ENCODE measurements at places on chromosomes 7 and 10. TPM values are rescaled to one million over a fixed set of nuclear protein-coding genes. Genes with fewer than 3 reads are reported as not detected.

DNA sequence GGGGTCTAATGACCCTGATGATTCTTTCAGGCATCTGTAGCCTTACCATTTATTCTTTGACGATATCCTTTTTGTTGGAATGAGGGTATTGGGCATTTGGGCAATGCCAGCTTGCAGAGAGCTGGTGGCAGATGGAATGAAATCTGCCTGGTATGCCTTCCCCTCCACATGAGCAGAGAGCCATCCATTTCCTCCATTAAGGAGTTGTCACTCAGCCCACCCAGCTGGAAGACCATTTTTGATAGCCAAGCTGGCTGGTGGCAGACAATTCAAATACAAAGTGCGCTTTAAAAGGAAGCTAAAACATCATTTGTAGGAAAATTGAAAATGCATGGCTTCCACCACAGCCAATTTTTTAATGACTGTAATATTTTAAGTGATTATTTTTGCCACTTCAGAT lies 240.1 kb upstream of the SLC26A5 start:
- H3K4me3 ChIP-seq, result no peak overlapping the region
- H3K36me3 ChIP-seq, result no peaks in the 10 kb centered on the region
- DNase-seq, result no peak

DNA sequence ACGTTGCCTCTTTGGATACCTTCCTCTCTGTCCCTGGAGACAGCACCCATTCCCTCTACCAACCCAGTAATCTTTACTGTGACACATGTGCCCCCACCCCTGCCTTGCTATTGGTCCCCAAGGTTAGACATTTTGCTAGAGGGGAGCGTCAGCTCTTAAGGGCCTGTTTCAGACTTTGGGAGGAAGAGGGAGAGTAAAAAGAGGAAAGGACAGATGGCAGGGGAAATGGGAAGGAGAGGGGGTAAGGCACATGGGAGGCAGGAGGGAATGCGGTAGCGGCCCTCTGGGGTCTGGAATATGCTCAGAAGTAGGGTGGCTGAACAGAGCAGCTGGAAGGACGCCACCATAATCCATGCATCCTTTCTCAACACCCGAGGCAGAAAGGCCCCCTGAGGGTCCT lies 12.2 kb downstream of the BLNK start:
- no peak for DNase-seq
- no peak overlapping the region for H3K4me3 ChIP-seq
- H3K27me3 ChIP-seq, result no peaks in the 10 kb centered on the region
- no peaks in the 10 kb centered on the region for H3K36me3 ChIP-seq

DNA sequence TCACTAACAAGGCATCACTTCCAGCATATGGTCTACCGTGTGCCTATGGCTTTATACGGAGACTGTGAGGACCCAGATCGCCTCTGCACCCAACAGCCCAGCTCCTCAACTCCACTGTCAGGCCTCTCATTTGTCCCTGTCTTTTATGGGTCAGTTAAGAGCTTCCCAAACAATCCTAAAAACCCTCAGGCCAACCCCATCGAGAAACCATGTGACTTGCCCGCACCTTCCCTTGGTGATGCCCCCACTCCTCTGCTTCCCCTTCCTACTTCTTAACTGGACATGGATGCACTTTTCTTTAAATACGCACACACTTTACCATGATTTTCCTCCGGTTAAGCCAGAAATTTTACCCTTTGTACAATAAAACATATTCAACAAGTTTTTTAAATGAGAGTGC lies 46.8 kb downstream of the BAIAP2L1 start:
- DNase-seq, result no peak
- H3K4me1 ChIP-seq, result no peaks in the 10 kb centered on the region
- H3K36me3 ChIP-seq, result no peaks in the 10 kb centered on the region
- H3K27me3 ChIP-seq, result no peaks in the 10 kb centered on the region
- H3K27ac ChIP-seq, result no peak overlapping the region

GRCh38 chr7:134613623-134614347 lies 32.9 kb upstream of the BPGM start:
- no peaks in the 10 kb centered on the region for H3K36me3 ChIP-seq
- no peaks in the 10 kb centered on the region for H3K27me3 ChIP-seq
- H3K4me1 ChIP-seq, result no peaks in the 10 kb centered on the region
- no peak overlapping the region for H3K4me3 ChIP-seq
- no peak overlapping the region for H3K27ac ChIP-seq

Gene ERLIN1
- 1.5 TPM for total RNA-seq

Gene ANKRD61
- total RNA-seq, result not detected

- H3K27ac ChIP-seq, result no peak overlapping the region
- no peak overlapping the region for H3K4me3 ChIP-seq
- H3K4me1 ChIP-seq, result no peaks in the 10 kb centered on the region
- H3K27me3 ChIP-seq, result no peaks in the 10 kb centered on the region
- H3K36me3 ChIP-seq, result no peaks in the 10 kb centered on the region
These were observed 204.4 kb downstream of the OTUD1 start for GRCh38 chr10:23643111-23643780.

GRCh38 chr10:100008708-100009282 lies 952 bp downstream of the DNMBP start:
- H3K36me3 ChIP-seq, result no peaks in the 10 kb centered on the region
- no peaks in the 10 kb centered on the region for H3K27me3 ChIP-seq
- H3K27ac ChIP-seq, result no peak overlapping the region
- H3K4me3 ChIP-seq, result peak overlapping the region; percentile 87
- DNase-seq, result no peak

DNA sequence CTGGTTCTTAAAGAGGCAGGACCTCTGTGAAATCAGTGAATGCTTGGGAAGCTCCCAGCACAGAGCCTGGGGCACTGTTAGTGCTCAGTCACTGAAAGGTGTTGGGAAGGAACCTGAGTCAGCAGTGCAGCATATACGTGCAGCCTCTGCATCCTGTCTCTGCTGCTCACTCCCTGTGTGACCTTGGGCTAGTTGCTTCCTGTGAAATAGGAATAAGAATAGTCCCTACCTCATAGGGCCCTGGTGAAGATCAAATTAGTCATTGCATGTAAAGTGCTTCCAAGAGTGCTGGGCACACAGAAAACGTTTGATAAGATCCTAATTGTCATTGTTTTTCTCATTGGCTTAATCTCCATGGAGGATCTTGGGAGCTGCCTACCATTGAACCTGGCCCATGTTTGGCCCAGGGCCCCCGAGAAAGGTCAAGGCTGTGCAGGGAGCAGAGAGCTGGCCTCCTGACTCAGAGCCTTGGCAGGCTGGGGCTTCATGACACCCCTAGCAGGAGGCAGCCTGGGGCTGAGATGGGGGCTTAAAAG lies 73.3 kb upstream of the COL13A1 start:
- no peak overlapping the region for H3K4me3 ChIP-seq
- no peaks in the 10 kb centered on the region for H3K36me3 ChIP-seq
- no peak for DNase-seq
- H3K4me1 ChIP-seq, result no peaks in the 10 kb centered on the region
- no peak overlapping the region for H3K27ac ChIP-seq

DNA sequence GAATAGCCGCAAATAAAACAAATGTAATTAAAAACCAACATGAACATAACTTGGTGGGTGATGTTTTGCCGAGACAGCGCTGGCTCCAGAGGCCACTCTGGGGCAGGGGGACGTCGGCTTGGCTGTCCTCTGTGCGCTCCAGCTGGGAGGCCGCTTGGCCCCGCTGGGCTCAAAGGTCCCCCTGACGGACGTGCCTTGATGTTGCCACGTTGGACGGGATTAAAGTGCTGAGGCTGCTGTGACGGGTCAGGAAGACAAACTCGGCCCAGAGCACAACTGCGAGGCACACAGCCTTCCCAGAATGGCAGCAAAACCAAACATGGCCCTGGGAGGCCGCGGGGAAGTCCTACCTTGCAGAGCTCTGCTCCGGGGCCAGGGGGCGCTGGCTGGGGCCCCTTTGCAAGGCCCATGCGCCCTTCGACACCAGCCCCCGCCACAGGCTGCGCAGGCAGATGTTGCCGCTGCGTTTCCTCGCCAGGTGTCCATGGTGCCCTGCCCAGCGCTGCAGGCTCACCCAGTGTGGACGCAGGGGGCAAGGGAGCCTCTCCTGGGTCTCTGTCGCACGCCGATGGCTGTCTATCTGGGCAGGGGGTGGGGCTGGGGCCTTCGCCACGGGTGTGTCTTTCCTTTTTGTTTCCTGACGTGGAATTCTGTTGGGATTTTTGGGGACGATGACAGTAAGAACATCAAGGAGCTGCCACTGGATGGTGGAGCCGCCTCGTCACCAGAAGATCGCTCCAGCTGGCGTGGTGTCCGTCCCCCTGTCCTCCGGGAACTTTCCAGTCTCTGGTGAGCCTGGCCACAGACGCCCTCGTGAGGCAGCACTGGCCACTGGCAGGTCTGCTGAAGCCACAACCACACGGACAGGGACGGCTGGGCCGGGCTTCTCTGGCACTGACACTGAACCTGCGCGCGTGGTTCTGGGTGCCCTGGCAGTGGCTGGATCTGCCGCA lies 99.6 kb upstream of the DIP2C start:
- H3K27ac ChIP-seq, result no peak overlapping the region

DNA sequence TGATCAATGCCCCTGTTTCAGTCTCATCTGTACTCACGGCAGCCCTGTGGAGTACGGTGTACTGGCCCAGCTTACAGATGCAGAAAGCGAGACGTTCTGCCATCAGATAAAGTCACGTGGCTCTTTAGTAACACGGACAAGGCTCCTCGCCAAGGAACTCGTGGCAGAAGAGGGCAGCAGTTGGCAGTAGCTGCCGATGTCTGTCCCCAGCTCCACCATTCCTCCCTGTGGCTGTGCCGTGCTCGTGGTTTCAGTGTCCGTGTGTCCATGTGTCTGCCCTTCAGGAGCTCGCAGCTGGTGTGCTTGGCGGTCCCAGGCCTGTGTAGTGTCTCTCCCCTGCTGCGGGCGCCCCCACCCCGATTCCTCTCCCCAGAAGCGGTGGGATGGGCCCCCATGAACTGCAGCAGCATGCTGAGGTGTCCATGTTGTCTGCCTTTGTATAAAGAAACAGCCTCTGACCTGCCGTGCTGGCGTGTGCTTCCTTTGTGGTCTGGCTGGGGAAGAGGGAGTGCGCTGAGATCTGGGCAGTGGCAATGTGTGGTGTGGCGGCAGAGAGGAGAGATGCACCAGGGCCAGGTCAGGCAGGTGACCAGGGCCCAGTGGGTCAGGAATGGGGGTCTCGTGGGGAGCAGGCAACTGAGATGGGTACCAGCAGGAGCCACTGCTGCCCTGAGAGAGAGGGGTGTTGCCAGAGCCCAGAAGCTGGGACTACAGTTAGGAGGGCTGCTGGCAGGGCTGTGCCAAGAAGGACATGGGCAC lies 9.8 kb downstream of the RHBDD2 start:
- DNase-seq, result no peak
- peaks cover 3% of the 10 kb centered on the region for H3K4me1 ChIP-seq
- H3K27ac ChIP-seq, result no peak overlapping the region
- H3K4me3 ChIP-seq, result no peak overlapping the region
- H3K36me3 ChIP-seq, result peaks cover 45% of the 10 kb centered on the region

DNA sequence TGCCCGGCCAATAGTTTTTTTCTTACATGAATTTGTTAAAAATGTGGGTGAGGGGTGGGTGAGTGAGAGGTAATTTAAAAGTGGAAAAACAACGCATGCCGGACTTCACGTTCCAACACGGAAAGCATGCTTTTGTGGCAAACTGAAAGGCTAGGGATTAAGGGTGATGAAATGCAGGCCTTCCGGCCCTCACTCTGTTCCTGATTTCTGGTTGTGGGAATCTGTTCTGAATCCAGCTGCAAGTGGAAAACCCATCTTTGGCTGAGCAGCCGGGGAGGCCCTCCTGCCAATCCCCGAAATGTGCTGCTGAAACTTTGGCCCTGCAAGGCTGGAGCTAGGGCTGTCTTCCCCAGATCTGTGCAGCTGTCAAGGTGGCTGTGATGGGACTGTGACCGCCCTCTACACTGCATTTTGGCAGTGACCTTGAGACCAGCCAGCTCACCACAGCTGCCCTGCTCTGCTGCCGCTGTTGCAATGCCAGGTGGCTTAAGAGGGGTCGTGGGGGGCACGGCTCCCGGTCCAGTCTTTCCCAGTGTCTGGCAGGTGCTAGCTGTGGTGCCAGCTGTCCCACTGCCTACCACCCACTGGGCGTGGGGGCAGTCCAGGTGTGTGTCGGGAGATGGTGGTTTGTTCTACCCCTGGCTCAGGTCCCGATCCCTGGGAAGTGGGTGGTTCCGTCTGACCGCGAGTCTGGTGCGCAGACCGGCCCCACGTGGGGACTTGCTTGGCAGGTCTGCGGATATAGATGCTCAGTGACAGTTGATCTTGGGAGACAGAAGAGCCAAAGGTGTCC lies 39.0 kb downstream of the TET1 start:
- H3K36me3 ChIP-seq, result no peaks in the 10 kb centered on the region
- H3K4me3 ChIP-seq, result no peak overlapping the region
- DNase-seq, result no peak
- no peak overlapping the region for H3K27ac ChIP-seq
- H3K27me3 ChIP-seq, result no peaks in the 10 kb centered on the region

- H3K27me3 ChIP-seq, result no peaks in the 10 kb centered on the region
- H3K4me3 ChIP-seq, result no peak overlapping the region
- H3K36me3 ChIP-seq, result peaks cover 60% of the 10 kb centered on the region
- H3K4me1 ChIP-seq, result peaks cover 44% of the 10 kb centered on the region
- no peak overlapping the region for H3K27ac ChIP-seq
These were observed 5.8 kb downstream of the NUDCD3 start for GRCh38 chr7:44484482-44485313.

GRCh38 chr10:112526139-112526538 lies 79.1 kb downstream of the VTI1A start:
- DNase-seq, result peak; percentile 16
- H3K36me3 ChIP-seq, result peaks cover 3% of the 10 kb centered on the region
- H3K27ac ChIP-seq, result no peak overlapping the region
- H3K27me3 ChIP-seq, result no peaks in the 10 kb centered on the region

Gene SEC61G
- 51.3 TPM for total RNA-seq

Gene FKBP6
- total RNA-seq, result not detected

- no peaks in the 10 kb centered on the region for H3K36me3 ChIP-seq
- H3K27me3 ChIP-seq, result no peaks in the 10 kb centered on the region
- H3K4me3 ChIP-seq, result no peak overlapping the region
- H3K4me1 ChIP-seq, result no peaks in the 10 kb centered on the region
- no peak for DNase-seq
These were observed 54.6 kb upstream of the ZNF32 start for GRCh38 chr10:43703286-43703685.

DNA sequence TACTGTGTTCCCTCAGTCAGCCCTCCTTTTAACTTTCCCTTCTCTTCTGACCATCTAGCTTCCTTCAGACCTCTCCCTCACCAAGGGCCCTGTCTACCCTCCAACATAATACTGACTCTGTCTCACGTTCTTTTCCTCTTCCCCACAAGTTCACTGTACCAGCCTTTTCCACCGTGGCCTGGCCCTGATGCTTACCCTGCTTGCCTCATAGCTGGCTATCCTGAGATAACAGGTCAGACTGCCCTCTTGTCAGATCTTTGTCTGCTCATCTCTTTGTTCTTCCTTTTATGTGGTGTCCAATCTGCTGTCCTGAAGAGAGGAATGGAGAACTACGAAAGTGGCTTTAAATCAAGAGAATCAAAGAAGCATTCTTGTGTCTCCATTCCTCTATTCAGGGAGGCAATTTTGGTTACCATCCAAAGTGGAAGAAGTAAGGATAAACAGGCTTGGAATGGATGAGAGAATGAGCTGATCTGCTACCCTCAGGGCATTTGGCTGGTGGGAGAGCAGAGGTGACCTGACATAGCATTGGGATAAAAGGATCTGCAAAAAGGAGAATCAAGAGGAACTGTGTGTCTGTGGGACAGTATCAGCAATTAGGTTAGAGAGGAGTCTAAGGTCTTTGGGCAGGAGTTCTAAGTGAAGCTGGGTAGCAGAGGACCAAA lies 8.1 kb downstream of the BTAF1 start:
- no peak for DNase-seq
- peaks cover 9% of the 10 kb centered on the region for H3K4me1 ChIP-seq
- no peaks in the 10 kb centered on the region for H3K27me3 ChIP-seq
- no peak overlapping the region for H3K4me3 ChIP-seq
- peaks cover 34% of the 10 kb centered on the region for H3K36me3 ChIP-seq
- no peak overlapping the region for H3K27ac ChIP-seq
